Nucleus accumbens (tissue), 56 donors: ENCODE measurements at places on chromosomes 7 and 10.

DNA sequence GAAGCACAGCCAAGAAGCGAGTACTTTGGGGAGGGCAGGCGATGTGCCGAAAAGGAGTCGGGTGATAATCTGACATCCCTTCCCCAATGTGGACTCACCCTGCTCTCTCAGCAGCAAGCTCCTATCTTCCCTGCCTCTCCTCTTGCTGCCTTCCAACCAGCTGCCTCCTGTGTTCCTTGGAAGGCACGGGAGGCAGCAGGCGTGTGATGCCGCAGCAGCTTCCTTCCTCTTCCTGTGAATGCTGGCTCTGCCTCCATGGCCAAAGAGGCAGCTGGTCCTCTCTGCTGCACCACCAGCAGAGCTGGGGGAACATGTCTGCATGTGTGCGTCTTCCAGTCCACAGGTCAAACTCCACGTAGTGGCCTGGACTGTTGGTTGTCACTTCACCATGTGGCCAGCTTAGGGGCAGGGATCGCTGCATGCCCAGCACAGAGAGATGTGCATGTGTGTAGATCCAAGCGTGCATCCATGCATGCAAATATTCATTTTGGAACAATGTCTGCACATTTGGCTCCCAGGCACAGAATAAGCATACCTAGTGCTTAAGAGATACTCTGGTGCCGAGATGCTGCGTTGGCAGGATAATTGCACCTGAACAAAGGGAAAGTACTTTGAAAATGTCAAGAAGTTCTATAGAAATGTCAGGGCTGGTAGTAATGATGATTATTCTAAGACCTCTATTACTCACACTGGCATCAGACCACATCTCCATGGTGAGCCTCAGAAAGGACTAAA lies 499.8 kb downstream of the PLXNA4 start:
- DNase-seq, result no peak

DNA sequence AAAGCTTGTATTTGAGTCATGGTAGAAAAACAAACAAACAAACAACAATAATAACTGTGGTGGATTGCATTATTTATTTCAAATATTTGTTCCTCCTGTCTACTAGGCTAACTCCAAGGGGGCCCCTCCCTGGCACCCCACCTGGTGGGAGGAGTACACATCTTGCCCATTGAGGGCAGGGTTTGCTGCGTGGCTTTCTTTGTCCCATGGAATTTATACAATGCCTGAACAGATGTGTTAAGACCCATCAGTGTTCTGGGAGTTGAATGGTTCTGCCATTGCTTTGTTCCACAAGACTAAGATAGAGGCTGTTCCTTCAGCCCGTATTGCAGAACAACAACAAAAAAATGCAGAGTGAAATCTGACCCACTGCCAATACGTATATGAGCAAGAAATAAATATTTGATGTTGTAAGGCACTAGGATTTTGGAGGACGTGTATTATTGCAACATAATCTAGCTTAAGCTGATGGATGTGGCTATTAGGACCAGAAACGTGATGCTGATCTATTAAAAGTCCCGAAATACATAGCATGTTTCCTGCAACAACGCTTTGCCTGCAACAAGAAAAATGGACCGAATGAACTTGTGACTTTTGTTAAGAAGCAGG lies 119.1 kb upstream of the JCAD start:
- DNase-seq, result no peak

GRCh38 chr10:97135464-97135863 lies 50.3 kb downstream of the SLIT1 start:
- DNase-seq, result no peak

DNA sequence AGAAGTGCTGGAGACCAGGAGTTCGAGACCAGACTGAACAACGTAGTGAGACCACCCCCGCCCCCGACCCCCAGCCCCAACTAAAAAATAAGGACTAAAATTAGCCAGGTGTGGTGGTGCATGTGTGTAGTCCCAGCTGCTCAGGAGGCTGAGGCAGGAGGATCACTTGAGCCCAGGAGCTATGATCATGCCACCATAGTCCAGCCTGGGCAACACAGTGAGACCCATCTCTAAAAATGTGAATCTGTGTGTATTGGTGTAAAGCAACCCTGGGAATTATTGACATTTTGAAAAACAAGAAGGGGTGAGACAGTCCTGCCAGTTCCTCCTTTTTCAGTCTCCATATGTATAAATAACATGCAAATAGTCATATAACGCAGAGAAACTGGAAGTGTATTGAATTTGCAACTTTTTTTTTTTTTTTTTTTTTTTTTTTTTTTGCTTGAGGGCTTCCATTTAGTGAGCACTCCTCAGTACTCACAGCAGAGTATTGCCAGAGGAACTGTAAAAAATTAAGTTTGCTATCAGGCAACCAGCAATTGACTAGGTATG lies 3.4 kb upstream of the ITGB1 start:
- DNase-seq, result no peak

DNA sequence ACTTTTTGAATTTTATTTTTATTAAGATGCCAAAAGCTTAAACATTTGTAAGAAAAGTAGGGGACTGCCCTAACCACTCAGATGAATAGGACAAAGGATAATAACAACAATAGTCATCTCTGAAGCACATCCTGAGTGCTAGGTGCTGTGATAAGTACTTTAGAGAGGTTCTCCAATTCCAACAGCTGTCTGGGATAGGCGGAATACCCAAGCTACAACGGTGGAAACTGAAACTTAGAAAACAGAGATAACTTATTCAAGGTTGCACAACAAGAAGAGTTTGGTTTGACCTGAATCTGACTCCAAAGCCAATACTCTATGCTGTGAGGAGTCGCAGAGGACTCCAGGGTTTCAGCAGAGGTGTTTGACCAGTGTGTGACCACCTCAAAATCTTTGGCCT lies 2.0 kb downstream of the RTKN2 start:
- DNase-seq, result no peak

- DNase-seq, result no peak
Observed at GRCh38 chr7:2175514-2175913, 57.2 kb downstream of the MAD1L1 start.

DNA sequence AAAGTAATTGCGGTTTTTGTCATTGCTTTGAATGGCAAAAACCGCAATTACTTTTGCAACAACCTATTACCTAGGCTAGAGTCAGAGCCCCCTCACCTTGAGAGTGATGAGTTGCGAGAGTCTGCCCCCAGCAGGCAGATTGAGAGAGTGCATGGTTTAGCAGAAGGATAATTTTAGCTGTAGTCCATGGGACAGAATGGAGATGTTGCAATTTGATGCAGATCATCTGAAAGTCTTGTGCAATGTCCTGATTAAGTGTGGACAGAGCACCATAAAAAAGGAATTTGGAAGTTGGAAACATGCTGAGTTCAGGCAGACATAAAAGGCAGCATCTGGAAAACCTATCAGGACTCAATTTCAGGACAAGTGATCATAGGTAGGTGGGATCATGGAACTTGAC lies 48.7 kb downstream of the GPR141 start:
- no peak for DNase-seq

DNA sequence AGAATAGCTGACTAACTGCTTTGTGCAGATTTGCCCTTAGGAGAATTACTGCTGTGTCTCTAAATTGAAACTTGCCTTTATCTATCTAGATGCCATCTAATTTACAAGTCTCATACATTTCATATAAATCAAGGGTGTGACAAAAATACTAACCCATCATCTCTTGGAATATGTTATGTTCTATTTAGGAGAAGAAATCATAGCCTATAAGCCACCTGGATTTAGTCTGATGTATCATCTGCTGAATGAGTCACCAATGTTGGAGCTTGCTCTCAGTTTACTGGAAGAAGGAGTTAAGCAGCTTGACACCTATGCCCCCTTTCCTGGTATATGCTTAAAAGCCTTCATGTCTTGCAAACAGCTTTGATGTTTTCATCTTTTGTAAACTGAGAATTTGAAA lies 43.5 kb downstream of the NUP205 start:
- no peak for DNase-seq

- DNase-seq, result no peak
Observed at GRCh38 chr7:157032128-157032527, 21.7 kb upstream of the MNX1 start.

- no peak for DNase-seq
Observed at GRCh38 chr7:34011017-34011695, 105.8 kb downstream of the BMPER start.

DNA sequence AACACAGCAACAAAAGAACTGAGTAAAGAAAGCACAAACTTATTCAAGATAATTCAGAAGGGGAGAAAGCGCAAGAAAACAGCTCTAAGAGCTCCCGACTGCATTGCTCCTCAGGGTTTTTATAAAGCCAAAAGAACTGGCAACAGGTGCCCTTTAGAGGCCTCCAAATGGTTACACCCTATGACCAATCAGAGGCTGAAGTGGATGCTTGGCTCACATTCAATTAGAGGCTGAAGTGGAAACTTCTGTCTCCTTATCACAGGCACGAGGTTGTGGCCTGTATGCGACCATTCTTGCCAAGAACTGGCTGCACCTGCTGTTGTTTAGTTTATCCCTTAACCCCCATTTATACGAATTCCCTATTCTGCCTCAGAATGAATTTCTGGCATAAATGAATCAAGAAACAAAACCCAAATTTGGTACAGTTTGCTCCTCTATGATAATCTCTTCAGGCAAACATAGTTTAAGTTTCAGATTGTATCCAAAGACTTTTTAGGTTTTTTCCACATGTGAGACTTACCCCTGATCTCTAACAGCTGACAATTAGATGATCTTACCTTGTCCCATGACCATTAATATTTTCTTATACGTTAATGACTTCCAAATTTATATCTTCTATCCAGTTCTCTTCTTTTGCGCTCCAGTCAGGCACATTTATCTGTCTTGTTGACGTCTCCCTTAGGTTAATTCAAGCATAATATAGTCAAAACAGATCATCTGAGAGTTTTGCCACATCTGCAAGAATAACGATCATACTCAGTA lies 504.8 kb downstream of the NXPH1 start:
- DNase-seq, result no peak

DNA sequence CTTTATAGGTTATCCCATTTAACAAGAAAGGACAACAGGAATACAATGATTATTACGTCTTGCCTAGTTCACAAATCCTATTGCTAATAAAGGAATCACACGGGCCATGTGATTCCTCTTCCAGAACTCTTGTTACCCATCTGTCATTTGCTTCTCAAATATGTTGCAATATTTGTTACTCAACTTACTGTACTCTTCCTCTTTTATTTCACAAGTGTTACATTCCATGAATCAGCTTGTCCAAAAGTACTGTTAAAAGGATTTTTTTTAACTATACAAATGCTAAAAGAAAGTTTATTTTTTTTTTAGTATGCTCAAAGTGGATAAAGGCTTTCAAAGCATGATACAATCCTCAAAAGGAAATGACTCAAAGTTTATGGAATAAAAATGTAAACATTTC lies 3.9 kb upstream of the CD36 start:
- DNase-seq, result no peak

- no peak for DNase-seq
Observed at GRCh38 chr7:126689037-126689436, 563.7 kb downstream of the GRM8 start.

GRCh38 chr10:2908851-2909630 lies 158.3 kb upstream of the PFKP start:
- DNase-seq, result no peak

- no peak for DNase-seq
Observed at GRCh38 chr7:93148144-93148543, at the start of gene SAMD9L. TSS of gene SAMD9L (minus strand) at chr7:93148385. CDS start at chr7:93135971, 12,414 bp downstream.
